ENCODE measurements at places on chromosomes 11 and 22.
A peak's percentile ranks its signal among the peaks of the same experiment; 100 is the strongest.

DNA sequence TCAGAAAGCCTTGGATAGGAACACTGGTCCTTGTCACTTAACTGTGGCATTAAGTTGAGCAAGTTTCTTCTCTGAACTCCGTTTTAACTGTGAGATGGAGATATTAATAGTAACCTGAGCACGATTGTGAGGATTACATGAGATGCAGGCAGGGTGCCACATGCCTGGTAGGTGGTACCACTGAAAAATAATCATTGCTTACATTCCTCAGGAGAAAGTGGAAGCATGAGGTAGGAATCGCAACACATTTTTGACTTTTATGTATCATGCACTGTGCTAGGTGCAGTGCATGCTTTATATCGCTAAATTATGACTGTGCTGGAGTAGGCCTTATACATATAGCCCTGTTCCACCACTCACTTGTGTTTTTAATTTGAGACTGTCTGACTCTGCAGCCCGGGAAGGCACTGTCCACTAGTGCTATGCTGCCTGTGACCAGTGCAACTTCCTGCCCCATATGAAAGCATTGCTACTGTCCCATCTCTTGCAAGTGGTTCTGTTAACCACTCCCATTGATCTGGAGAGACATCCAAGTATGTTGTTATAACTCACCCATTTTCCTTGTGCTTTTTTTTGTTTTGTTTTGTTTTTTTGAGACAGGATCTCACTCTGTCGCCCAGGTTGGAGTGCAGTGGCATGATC, 1.0 kb downstream of the UQCR10 start:
- peak; percentile 39 for DNase-seq

GRCh38 chr11:91163619-91164451, 941.0 kb upstream of the CHORDC1 start:
- DNase-seq = no peak

DNA sequence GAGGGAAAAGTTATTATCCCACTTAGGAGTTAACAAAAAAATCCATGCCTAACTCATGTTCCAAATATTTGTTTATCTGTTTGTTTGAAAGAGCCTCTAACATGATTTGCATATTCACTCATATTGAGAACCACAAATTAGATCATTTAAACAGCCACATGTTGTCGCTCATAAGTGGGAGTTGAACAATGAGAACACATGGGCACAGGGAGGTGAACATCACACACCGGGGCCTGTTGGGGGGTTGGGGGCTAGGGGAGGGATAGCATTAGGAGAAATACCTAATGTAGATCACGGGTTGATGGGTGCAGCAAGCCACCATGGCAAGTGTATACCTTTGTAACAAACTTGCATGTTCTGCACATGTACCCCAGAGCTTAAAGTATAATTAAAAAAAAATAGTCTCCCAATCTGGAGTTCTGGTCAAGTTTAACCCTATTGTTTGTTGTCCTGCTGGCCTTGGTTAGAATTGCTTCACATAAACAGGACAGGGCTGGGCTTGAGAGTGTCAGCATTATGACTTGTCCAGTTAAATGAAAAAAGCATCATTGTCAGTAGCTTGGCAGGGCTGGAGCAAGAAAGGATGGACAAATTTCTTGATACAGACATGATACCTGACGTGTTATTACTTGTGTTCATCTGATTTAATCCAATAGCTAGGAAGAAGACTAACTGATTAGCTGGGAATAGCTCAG, 57.8 kb upstream of the PSMA1 start:
- no peak for DNase-seq

DNA sequence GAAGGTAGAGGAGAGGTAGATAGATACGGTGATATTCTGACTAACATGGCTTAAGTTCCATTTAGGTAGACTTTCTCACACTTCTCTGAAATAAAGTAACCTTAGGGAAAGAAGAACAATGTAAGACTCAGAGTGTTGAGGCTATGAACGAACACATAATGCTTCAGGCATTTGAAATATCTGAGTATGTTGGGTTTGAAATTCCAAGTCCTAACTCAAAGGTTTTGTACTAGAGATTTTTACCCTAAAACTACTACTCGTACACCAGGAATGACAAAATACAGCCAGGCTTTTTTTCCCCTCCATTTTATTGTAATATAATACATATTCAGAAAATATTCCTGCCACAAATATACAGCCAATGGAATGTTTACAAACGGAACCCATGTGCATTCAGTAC, 592.6 kb downstream of the ETS1 start:
- DNase-seq = peak; percentile 86

GRCh38 chr11:41177791-41178190, 281.7 kb downstream of the LRRC4C start:
- DNase-seq = no peak

- no peak for DNase-seq
Measured at GRCh38 chr11:116548256-116548655, 224.5 kb downstream of the BUD13 start.

DNA sequence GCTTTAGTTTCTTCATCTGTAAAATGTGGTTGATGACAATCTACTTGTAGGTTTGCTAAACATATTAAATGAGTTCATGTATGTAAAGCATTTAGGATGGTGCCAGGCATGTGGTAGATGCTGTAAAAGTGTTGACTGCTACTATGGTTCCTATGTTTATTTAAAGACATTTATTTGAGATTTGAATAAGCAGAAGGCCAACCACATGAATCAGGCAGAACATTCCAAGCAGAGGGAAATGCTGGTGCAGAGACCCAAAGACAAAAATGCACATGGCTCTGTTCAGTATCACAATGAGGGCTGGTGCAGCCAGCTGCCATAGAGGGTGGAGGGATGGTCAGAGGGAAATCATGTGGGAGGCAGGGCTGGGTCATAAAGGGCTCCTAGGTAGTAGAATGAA, 156.2 kb upstream of the PDGFD start:
- DNase-seq = no peak

DNA sequence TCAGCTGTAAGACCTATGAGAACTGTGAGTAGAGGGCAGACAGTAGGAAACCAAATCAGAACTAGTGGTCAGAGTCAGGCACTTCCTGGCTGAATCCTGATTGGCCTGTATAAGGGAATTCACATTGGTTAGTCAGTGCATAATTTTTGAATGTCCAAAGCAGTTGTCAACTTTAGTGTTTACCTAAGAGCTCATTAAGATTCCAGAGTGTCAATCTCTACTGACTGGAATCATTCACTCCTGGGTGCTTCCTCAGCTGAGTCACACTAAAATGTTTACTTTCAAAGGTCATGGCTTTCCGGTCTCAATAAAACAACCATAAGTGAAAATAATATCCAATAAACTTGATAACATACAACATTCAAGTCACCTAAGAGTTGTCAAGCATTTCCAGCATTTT, 306.1 kb downstream of the C11orf87 start:
- no peak for DNase-seq

DNA sequence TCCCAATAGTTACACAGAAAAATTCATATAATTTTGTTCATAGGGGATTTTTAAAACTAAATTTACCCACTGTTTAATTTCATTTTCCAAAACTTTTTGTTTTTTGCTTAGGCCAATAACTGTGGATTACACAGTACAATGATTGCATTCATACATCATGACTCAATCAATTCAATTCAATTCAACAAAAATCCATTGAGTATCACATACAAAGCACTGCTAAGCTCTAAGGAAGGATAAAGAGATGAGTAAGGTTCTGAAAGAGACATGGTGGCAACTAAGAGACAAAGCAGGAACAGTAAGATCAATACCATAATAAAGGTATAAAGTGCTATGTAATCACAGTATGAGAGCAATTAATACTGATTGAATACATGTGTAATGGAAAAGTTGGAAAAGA, 9.4 kb upstream of the LAYN start:
- no peak for DNase-seq

DNA sequence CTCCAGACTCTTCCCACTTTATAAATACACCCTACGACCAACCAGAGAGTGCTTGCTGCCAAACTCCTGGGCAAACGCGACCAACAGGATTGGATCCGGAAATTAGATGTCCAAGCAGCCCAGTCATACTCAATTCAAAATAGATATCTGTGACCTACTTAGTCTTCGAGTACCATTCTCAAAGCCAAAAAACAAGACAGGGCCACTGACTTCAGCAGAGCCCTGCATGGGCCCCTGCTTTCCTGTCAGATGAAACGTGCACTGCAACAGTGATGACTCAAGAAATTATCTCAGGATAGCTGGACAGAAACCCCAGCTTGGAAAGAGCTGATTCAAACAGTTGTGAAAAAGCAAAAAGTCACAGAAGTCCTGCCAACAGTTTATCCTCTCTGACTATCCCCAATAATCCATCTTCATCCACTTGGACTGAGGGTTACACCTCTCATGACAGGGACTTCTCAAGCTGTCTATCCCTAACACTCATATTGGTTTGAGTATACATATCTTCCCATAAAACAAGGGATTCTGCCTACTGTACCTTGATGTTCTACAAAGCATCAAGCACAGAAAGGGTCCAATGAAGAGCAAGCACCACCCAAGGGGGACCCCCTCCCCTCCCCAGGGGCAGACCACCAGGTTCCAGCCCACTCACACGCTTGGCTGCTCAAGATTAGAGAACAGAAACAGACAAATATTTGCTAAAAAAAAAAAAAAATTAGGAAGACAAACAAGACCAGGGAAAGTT, 17.4 kb downstream of the SMCO4 start:
- peak; percentile 51 for DNase-seq

- peak; percentile 88 for DNase-seq
Measured at GRCh38 chr11:47216121-47216798, 1.5 kb downstream of the DDB2 start.

DNA sequence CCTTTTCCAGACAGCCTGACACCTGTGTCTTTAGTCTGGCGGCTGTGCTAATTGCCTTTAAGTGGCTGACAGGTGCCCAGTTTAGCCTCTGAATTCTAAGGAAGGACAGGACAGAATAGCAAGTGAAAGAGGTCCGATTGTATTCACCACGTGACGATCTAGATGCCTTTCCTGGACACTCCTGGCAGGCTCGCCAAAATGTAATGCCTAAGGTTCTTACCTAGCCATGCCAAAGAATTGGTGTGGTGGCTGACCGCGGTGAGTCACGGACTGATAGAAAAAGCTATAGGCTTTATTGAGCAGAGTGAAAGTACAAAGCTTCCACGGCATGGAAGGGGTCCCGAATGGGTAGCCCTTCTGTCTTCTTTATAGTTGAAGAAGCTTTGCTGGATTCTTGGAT, 26.7 kb downstream of the ANKRD42 start:
- no peak for DNase-seq

DNA sequence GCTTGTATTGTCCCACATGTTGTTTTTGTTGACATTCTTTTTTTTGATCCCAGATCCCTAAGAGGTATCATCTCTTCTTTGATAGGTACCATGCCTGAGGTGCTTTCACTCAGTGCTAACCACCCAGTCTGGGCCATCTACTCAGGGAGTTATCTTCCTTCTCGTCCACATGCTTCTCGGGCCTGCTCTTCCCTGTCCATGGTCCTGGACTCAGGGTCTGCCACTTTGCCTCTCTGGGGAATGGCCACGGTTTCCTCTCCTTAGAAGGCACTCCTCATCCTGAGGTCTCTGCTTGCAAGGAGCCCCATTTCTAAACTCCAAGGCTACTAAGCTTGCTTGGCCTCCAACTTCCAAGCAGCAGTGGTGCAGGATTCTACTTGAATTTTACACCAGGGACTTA, 227.0 kb upstream of the NCAM1 start:
- peak; percentile 33 for DNase-seq

GRCh38 chr11:86741484-86741835, 58.9 kb upstream of the PRSS23 start:
- DNase-seq = no peak

- DNase-seq = no peak
Measured at GRCh38 chr22:19742160-19743066, 18.2 kb upstream of the TBX1 start.

DNA sequence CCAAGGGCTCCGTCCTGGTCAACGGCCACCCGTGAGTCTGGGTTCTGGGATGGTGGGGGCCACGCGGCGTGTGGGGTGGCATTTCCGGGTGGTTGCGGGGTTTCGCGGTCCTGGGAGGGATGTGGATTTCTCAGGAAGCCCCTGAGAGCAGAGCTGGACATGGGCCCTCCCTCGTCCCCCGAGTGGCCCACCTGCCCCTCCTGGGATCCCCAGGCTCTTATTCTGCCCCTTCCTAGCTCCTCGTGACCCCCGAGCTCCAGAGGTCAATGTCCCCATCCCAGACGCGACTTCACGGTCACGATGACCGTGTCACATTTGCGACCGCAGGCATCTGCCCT, 4.4 kb downstream of the MUC5AC start:
- no peak for DNase-seq

DNA sequence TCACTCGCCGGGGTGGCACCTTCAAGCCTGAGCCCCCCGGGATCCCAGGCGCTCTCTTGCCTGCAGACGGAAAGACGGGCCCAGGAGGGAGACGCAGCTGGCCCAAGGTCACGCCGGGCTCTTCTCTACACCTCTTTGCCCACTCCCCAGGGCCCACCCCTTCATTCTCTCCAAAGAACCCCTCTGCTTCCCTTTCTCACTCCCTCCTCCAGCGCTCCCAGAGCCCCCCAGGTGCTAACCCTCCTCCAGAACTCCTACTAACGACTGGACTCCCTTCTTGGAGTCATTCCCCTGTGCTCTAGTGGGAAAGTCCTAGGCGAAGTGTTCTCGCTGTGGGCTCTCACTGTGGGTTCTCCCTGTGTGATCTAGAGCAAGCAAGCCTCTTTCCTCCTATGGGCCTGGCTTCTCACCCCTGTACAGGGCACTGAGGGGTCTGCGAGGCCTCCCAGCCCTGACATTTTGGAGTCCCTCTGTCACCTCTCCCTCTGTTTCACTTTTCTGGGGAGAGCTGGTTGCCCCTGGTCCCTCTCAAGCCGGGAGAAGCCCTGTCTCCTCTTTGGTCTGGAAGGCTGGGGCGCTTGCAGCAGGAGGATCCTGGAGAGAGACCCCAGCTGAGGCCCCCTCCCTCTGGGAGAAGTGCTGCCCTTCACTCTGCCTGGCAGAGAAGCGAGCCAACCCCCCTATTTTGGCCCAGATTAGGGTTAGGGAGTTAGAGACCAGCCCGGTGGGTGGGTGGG, 858 bp downstream of the OAF start:
- DNase-seq = no peak

DNA sequence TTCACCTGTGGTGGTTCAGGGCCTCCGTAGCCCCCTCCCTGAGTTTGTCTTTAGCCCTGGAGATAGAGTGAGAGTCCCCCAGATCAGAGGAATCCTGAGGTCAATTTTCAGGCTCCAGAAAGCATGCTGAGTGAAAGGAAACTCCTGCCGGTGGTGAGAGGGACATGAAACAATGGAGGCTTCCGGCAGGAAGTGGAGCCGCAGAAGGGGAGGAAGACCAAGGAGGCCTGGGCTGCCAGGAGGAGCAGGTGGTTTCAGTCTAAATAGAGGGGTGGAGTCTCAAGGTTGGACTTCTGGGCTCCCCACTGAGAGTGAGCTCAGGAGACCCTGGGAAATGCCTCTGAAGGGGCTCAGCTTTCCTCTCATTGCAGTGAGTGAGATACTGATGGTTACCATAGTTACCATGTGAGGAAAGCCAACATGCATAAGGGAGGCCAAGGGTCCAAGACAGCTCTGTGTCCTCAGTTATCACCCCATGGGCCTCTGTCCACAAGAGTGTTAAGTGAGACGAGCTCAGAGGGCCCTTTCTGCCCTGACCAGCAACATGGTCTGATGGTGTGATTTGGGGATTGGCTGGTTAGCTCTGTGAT, 10.7 kb downstream of the SLCO2B1 start:
- DNase-seq = no peak

GRCh38 chr11:83092488-83093384, 21.0 kb upstream of the RAB30 start:
- no peak for DNase-seq

GRCh38 chr11:19561011-19561410, 151.6 kb upstream of the NAV2 start:
- DNase-seq = no peak

- DNase-seq = no peak
Measured at GRCh38 chr11:61868571-61869428, 22.5 kb downstream of the FADS3 start.

Measured in AG10803 (cell line).